ENCODE measurements at places on chromosomes 4 and X.
A peak's percentile ranks its signal among the peaks of the same experiment; 100 is the strongest.

- no peak for DNase-seq
Observed at GRCh38 chrX:2712890-2713840, 22.1 kb downstream of the CD99 start.

GRCh38 chr4:126756050-126756829 lies 876.5 kb upstream of the INTU start:
- DNase-seq: no peak

DNA sequence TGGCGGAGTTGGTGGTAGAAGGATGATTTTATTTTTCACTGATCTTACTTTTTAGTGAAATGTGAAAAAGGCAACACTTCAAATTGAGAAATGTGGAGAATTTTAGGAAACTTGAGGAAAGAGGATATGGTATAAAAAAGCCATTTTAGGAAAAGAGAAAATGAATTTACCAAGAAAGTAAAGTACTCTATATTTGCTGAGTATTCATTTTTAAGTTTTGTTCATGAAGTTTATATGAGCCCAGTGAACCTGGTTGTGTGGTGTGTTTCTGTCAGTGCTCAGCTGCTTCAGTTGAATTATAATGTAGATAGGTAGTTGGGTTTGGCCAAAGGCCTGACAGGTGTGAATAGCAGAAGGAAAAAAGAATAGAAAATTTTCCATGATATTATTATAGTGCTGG lies 345.5 kb upstream of the FSTL5 start:
- no peak for DNase-seq

DNA sequence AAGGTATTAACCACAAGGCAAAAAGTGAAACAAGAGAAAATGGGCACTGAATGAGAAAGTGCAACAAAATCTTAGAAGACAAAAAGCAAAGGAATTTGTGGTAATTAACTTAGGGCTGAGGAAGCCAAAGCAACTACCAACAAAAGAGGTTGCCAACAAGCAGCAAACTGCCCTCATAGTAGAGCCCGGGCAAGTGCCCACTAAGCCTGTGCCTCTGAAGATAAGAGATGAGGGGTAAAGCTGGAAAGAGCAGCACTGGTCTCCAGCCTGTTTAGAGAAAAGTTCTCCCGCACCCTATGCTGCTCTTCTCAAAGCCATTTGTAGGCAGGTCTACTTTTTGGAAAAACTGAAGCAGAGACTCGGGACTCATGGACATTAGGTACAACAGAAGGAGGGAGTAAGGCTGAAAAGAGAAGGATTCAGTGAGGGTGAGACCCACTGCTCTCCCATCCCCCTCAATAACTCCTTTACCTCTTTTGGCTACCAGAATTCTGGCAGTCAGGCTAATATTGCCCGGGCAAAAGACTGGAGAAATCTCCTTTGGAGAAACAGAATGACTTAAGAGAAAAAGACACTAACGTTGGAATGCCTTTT lies 29.6 kb upstream of the KCNE5 start:
- DNase-seq: no peak

- DNase-seq: no peak
Observed at GRCh38 chr4:35942092-35942491, 302.2 kb downstream of the ARAP2 start.

- DNase-seq: no peak
Observed at GRCh38 chr4:47839259-47839658, 1.4 kb upstream of the CORIN start.

DNA sequence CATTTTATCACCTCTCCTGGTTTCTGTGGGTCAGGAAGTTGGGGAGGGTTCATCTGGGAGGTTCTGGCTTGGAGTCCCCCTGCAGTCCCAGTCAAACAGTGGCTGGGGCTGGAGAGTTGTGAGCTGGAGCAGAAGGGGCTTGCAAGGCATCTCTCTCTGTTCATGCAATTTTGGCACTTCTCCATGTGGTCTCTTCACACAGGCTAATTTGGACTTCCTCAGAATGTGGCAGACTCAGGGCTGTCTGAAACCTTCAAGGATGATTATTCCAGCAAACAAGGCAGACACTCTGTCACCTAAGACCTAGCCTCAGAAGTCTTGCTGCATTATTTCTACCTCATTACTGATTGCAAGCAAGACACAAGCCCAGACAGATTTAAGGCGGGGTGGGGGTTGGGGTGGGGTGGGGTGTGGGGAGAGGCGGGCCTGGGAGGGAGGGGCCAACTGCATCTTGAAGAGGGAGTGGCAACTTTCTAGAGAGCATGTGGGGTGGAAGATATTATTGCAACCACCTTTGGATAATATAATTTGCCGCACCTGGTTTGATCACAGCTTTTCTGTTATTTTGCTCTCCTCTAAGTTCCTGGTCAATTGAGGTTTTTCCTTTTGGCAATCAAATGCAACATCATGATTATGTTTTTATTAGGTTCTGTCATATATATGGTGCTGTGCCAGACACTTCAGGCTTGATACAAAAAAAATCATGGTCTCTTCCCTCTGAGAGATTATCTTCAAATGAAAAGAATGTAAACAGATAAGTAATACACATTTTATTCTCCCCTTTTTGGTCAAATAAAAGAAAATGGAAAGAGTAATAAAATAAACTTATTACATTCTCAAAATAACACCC lies 799.5 kb downstream of the RPA4 start:
- DNase-seq: no peak

DNA sequence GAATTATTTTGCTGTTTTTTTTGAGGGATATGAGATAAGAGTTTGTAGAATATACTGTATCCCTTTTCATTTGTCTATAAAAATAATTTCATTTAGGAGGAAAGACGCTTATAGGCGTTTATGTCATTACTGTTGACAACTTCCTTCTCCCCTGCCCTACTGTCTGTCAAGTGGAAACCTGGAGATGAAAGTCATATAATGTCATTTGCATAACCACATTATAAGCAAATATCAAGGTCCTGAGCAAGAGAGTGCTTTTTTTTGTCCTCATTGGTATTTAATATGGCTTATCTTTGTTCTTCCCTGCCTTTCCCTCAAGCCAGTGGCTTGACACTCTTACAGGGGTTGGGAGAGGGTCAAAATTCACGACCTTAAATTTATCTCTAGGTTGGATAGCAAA lies 55.8 kb downstream of the LRP2BP start:
- no peak for DNase-seq

DNA sequence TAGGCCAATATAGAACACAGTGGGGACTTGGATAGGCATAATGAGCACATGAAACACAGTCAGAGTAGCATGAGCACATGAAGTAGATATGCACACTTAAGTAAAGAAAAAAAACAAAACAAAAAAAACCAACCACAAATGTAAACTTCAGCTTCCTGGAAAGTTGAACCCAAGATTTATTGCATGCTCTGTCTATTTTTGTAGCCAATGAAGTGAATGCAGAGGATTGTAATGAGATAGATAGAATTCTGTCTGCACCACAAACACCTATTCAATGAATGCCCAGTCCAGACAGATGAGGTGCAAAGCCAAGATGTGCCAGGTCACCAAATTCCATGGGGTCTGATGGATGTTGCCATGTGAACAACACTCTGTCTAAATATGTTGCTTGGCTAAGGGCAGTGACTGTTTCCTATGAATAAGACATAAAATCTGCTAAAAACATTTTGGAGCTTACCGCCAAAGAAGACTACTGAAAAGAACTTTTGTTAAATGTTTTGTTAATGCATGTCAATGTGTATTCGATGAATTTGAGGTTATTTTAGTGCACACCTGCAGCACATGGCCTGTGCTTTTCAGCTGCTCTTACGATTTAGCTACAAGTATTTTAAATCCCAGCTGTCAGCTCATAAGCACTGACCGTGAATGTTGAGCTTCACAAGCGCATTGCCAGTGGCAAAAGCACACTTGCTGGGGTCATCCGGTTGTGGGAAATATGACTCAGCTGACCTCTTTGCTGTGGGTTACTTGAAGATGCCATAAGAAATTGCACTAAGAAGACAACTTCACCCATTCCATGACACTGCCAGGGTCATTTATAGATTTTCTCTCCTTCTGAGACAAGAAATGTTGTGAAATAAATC lies 374.8 kb upstream of the GNPDA2 start:
- DNase-seq: no peak

DNA sequence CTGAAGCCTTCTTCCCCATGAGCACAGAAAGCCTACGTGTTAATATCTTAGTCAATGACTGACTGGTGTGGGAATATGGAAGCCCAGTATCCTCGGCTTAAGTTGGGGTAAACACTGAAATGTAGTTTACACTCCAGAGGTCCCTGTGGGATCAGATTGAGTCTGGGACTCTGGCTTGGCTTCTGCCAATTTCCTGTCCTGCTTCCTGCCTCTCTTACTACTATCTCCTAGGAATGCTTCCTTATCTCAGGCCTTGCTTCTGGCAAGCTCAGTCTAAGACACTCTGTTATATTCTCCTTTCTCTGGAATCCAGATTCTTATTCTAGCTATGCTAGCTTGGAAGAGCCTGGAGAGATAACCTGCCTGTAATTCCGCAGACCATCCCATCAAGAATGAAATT lies 174.0 kb upstream of the LDB2 start:
- DNase-seq: no peak

DNA sequence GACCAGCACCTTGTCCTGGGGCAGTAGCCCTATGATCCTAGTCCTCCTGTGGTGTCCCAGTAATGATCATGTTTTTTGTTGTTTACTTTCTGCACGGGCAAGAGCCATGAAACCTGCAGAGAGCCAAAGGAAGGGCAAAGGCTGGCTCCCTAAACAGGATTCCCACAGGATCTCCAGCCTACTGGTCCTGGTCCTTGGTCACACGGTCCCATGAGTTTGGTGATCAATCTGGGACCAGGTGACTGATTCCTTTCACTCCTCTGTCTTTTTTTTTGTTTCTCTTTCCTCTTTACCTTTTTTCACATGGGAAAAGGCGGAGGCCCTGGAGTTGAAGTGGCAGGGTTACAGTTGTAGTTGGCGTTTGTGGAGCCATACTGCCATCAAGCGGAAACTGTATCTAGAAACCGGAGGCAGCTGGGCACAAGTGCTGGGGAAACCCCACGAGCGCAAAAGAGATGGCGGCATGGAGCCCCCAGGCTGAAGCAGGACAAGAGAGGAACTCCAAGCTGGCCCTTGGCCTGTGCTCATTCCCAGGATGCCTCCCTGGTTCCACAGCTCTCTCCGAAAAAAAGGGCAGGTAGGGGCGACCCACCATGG lies 34.6 kb downstream of the NBDY start:
- peak; percentile 52 for DNase-seq

GRCh38 chr4:99612281-99612680 lies 37.7 kb downstream of the MTTP start:
- DNase-seq: no peak

DNA sequence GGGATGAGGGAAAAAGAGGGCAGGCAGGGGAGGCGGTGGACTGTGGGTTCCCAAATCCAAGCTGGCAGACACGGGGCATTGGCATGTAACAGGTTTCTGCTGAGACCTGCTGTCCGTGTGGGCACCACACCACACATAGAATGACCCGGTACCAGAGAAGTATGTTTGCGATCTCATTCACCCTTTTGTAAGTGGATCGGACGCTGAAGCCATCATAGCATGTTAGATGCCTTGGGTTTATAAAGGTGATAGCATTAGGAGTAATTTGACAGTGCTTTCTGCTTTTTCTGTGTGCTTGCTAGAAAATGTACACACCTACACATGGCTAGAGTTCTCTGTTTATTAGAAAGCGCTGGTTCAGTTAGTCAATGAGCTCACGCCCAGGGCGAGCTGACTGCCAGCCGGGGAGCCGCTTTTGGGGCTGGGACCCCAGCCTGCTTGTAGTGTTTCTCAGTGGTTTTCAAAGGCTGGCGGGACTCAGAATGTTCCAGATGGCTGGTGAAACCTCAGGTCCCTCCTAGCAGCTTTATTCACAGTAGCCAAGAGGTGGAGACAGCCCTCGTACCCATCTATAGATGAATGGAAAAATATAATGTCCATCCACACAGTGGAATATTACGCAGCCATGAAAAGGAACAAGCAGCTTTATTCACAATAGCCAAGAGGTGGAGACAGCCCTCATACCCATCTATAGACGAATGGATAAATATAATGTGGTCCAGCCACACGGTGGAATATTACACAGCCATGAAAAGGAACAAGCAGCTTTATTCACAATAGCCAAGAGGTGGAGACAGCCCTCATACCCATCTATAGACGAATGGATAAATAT lies 579 bp downstream of the IL3RA start:
- DNase-seq: no peak

GRCh38 chr4:23838131-23838530 lies 51.7 kb downstream of the PPARGC1A start:
- DNase-seq: no peak

GRCh38 chrX:20445109-20445508 lies 178.4 kb upstream of the RPS6KA3 start:
- no peak for DNase-seq

DNA sequence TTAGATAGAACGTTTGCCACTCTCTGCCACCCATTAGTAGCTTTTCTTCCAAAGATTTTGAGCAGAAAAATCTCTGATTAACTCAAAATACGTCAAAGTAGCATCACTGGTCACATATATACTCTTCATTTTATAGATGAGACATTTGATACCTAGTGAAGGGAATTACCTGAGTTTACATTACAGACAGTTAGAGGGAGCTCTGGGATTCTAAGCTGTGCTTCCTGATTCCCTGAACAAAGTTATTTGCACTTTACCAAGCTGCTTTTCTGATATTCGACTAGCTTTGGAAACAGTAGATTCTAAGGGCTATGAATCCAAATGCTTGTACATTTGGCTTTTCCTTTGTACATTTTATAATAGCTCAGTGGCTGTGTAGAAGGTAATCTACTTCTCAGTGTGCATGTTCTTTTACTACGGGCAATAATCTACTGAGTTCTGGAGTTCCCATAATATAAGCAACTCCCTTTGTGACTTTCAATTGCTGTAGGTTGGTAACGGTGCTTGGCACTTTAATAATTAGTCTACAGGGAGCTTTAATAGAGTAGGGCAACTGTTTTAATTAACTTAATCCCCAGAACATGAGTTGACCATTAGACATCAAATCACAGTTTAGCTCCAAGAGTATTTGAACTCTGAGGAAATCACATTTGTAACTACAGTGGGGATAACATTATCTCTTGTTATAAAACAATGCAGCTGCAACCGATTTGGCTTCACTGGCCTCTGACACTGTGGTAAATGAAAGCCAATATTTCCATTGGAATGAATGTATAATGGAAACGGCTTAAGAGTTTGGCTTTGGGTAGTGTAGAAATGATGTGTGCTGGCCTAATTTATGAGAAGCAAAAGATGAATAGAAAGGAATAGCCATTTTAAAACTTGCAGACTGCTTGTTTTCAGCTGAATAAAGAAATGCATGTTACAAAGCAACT lies 1602.4 kb downstream of the STIM2 start:
- no peak for DNase-seq

DNA sequence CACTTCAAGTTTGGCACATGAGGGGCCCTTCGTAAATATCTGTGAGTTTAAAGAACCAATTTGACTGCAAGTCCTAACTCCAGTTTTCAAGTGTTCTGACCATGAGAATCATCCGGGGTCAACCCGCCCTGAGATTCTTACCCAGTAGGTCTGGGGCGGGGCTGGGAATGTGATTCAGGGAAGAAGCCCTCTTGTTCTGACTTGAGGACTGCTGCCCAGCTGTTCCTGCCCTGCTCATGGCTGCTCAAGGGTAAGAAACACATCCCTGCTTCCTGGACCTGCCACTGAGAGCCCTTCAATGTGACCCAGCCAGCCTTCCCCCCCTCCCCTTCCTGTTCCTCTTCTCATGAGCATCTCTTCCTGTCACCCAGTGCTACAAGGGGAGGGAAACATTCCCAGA lies 92.7 kb upstream of the PGRMC2 start:
- DNase-seq: no peak

GRCh38 chrX:26219351-26219750 lies 3.4 kb downstream of the MAGEB5 start:
- DNase-seq: no peak

- DNase-seq: no peak
Observed at GRCh38 chr4:159383562-159383931, 280.7 kb downstream of the RAPGEF2 start.
